ENCODE measurements at places on chromosomes 12 and 14. TPM values are rescaled to one million over a fixed set of nuclear protein-coding genes. Genes with fewer than 3 reads are reported as not detected.
A peak's percentile ranks its signal among the peaks of the same experiment; 100 is the strongest.

Gene TMEM132C
- total RNA-seq: 4.8 TPM

Gene SETD1B
- total RNA-seq: 2.3 TPM

DNA sequence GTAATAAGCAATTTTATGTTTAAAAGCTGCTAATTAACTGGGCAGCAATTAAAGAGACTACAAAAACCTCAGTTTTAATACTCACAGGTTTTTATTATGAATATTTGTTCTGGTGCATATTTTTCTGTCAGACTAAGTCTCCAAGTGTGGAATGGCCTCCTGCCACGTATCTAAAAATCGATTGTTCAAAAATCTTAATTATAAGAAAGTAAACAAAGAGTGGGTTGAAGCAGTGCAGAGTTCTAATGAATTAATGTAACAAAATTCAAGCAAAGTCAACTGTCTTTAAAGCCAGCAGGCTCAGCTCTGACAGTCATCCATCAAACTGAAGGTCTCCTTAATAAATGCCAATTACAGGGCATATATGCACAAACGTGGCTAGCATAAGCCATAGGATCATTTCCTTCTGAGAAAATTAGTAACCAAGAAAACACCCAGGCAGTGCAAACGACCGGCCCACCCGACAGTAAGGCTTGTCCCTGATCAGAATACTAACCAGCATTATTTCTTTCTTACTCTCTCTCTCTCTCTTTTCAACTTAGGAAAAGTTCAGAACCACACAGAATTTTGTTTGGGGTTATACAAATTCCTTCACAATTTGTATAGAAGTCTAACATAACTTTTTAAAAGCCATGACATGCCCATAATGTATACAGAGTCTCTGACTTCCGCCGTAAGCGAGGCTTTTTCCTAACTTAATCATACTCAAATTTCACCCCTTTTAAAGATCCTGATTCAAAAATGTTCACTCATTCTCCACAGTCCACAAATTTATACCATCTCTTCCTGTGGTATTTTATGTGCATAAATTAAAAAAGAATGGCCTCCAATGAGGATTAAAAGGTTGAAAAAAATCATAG, 83.8 kb downstream of the SLC25A21 start:
- DNase-seq: no peak

DNA sequence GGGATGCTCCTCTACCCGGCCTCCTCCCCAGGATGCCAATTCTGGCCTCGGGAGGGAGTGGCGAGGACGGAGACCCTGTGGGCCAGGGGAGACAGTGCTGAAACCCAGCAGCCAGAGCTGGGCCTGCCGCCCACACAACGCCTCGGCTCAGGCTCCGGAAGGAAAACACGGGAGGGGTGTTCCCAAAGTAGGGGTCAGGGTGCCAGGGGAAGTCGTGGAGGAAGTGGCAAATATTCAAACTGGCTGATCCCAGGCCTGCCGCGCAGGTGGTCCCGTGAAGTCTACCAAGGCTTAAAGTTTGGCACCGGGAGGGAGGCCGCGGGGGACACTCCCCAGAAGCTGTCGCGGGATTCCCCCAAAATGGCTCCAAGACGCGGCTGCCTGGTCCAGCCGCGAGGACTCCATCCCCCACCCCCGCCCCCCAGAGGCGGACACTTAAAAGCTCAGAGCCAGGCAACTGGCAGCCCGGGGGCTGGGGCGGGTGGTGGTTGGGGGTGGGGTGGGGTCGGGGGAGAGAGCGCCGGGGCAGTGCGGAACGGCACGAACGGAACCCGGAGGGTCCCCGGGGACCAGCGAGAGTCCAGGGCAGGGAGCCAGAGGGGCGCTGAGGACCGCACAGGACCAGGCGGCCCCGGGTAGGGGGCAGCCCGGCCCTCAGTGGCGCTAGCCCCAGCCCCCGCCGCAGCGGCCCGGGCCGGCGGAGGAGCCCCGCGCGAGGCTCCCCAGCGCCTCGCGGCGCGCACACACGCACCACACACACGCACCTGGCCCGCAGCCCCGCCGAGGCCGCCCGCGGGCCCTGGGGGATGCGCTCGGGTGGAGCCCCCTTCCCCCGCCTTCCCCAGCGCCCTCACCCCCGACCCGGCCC, 20.0 kb downstream of the BEGAIN start:
- no peak for DNase-seq

GRCh38 chr14:23033251-23033727, 1.4 kb downstream of the PSMB5 start:
- no peak for DNase-seq

DNA sequence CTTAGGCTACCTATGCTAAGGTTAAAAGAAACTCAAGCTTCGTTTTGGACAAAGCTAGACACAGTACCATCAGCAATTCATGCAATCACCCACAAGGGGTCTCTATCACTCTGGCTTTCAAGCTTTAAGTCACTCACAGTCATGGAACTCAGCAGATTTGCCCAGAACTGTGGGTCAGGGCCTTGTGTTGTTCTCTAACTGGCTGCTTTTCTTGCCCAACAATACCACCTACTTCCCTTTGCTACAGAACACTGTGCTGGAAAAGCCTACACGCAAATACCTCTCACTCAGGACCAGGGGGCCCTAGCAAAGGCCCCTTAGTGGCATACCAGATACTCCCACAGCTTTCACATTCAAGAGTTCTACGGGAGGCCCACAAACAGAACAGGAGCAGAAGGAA, 9.1 kb downstream of the NEMP1 start:
- peak; percentile 22 for DNase-seq

GRCh38 chr12:121805171-121806008, 1.6 kb downstream of the SETD1B start:
- no peak for DNase-seq

DNA sequence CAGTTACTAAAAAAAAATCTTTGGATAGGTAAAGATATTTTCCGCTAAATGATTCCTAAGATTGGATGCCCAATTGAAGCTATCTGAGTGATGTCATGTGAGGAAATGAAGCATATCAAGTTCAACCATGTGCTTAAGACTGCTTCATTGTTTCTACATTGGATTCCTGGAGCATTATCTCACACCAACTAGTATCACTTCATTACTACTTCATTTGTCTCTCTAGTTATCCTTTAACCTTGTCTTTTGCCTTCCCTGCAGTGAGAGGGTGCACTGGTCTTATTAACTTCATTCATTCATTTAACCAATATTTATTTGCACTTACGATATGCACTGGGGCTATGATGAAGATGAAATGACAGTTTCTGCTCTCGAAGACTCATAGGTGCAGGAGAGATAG, 198.1 kb downstream of the SLC38A4 start:
- DNase-seq: no peak

- DNase-seq: no peak
These were observed 148.1 kb upstream of the NRXN3 start for GRCh38 chr14:78022059-78022458.
